ENCODE measurements at places on chromosomes 5 and 9. TPM values are rescaled to one million over a fixed set of nuclear protein-coding genes. Genes with fewer than 3 reads are reported as not detected.

The GMCL2 gene
- total RNA-seq, result not detected

- DNase-seq, result no peak
Observed at GRCh38 chr5:14063138-14063537, 80.0 kb upstream of the TRIO start.

DNA sequence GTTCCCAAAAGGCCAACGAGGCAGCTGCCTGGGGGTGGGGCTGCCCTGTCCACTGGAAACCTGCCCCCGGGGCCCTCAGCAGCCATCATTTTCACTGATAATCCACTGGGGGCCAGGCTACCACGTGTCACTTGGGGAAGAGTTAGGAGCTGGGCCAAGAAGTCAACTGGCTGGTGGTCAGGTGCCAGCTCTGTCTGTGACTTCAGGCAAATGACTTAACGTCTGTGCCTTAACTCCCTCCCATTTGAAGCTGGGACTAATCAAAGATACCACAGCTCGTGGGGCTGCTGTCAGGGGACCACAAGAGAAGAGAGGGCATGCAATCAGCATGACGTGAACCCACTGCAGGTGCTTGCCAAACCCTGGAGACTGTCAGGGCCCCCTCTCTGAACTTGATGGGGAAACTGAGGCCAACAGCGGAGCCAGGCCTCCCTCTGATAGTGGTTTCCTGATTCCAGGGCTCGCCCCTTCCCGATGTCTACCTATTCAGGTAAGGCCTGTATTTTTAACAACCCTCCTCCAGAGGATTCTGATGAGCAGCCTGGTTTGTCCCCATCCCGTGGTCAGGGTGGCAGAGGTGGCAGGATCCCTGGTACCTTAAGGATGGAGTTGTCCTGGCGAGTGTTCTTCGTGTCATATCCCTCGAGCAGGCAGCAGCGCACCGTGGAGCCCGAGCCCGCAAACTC lies 12.3 kb upstream of the DPM2 start:
- no peak for DNase-seq

DNA sequence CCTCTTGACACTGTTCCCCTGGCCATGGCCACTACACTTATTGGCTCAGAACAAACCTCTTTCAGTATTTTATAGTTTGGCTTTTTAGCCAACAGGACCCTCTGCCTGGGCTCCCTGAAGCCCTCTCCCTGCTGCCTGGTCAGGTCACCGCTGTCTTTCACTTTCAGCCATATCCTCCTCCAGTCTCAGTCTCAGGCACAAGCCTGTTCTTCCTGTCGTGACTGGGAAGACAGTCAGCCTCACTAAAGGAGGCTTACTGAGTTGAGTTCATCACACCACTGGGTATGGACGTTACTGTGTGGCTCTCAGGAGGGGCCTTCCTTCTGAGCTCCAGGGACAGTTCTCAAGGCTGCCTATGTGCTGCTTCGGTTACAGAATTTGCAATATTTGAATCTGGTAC lies 2.0 kb downstream of the QSOX2 start:
- DNase-seq, result no peak

- DNase-seq, result no peak
Observed at GRCh38 chr5:132025403-132025971, 14.0 kb upstream of the ACSL6 start.
